ENCODE measurements at places on chromosomes 7 and 10.

DNA sequence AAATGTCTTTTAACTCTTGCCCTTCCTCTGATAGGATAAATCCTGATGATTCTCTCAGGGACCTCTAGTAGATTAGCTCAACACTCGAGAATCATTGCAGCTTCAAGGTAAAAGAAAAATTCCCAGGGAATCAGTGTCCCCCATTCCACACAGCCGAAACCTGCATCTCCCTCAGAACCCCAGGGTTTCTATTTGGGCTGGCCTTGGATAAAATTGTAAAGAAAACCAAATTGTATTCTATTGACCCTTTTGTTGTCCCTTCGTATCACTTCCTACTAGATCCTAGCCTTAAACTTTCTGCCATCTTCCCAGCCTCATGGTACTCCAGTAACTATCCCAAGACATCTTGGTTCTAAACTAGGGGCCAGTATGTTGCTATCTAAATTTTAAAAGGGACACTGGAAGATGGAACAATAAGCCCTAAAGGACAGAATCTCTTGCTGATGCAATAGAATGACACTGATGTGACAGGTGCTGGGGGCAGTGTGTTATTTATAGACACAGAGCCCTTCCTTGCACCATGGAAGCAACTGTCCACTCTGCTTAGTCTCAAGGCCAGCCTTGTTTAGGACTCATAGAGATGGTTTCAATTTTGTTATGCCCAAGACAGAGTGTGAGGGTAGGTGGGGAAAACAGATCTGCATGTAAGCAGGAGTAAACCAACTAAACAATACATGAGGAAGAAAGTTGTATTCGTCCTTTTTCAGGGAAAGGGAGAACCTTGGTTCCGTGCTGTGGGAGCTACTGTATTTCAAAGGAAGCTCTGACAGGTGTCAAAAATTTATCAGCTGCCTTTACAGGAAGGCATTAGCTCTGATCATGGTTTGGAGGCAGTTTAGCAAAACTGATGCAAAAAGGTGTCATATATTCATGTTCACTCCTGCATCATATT, 7.6 kb downstream of the ASB15 start:
- no peak for DNase-seq

DNA sequence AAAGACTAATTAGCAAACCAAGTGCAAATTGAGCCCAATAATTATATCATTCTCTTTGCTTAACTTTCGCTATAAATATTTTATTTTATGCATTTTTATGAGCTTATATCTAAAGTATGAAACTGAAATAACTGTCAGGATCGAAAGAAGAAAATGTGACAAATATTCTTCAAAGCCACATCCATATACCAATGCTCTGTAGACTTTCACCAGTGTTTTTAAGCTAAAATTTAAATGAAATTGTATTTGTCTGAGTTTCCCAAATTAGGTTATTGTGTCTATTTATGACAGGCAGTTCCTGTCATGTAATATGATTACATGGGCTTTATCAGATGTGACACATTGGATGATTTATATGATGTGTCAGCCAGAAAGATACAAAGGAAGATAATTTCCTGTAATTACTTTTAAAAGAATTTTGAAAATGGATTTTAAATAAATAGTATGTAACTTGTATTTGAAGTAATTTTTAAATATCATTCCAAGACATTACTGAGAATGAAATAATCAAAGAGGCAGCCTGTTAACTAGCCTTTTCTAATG, 317.9 kb upstream of the KLF6 start:
- no peak for DNase-seq

DNA sequence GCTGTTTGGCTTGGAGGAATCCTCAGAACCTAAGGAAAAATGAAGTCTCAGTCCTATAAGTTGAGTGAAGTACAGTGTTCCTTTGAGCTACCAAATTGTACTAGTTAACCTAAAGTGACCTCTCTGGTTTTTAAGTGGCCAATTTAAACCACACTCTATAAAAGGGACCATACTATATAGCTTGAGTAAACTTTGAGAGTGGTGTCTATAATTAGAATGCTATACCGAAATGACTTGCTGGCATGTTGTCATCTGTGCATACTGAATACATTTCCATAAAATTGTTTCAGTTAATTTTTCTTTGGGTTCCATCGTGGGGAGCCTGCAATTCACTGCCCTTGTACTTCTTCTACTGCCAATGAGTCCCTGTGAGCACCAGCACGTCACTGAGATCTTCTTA, 151.1 kb downstream of the DKK1 start:
- no peak for DNase-seq

- no peak for DNase-seq
Observed at GRCh38 chr7:66771795-66772194, 31.3 kb downstream of the RABGEF1 start.

DNA sequence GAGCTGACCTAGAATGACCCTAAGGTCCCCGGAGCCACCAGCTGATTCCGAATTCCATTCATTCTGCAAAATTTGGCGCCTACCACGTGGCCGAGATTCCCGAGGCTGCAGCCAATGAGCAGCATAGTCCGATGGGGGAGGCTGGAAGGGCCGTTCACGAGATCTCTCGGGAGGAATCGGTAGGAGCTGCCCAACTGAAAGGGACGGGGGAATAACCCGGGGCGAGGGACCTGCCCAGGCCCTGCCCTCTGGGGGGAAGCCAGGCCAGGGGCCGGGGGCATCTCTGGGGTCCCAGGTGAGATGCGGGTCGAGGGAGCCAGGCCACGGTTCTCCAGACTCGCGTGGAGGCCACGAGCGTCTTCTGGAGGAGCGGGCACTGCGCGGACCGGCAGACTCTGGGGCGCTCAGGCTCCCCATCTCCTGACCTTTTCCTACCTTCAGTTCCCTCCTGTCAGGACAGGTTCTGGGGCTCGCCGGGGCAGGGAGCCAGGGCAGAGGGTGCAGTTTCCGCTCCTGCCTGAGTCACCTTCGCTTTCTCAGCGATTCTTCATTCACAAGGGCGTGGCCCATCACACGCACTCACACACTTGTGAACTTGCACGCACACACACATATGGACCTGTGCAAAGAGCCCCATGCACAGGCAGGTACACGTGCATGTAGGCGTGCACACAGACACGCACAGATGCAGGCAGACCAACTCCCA, 173.4 kb downstream of the RNF216 start:
- no peak for DNase-seq

DNA sequence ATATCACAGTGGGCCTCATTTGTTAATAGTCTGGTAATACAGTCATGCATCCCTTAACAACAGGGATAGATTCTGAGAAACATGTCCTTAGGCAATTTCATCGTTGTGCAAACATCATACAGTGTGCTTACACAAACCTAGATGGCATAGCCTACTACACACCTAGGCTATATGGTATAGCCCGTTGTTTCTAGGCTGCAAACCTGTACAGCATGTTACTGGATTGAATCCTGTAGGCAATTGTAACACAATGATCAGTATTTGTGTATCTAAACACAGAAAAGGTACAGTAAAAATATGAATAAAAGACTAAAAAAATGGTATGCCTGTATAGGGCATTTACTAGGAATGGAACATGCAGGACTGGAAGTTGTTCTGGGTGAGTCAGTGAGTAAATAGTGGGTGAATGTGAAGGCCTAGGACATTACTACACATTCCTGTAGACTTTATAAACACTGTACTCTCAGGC, 12.0 kb upstream of the RHOBTB1 start:
- DNase-seq, result no peak

GRCh38 chr10:78925800-78926319, 142.9 kb upstream of the ZMIZ1 start:
- DNase-seq, result no peak

GRCh38 chr10:91787810-91788209, 10.4 kb upstream of the TNKS2 start:
- no peak for DNase-seq

GRCh38 chr7:137342265-137342664, 1.3 kb downstream of the PTN start:
- DNase-seq, result no peak

- DNase-seq, result no peak
Observed at GRCh38 chr7:71191771-71192170, 59.8 kb downstream of the GALNT17 start.

- DNase-seq, result no peak
Observed at GRCh38 chr10:120161111-120161510, 268.6 kb downstream of the SEC23IP start.

- no peak for DNase-seq
Observed at GRCh38 chr10:79245539-79246208, 101.6 kb upstream of the PPIF start.

DNA sequence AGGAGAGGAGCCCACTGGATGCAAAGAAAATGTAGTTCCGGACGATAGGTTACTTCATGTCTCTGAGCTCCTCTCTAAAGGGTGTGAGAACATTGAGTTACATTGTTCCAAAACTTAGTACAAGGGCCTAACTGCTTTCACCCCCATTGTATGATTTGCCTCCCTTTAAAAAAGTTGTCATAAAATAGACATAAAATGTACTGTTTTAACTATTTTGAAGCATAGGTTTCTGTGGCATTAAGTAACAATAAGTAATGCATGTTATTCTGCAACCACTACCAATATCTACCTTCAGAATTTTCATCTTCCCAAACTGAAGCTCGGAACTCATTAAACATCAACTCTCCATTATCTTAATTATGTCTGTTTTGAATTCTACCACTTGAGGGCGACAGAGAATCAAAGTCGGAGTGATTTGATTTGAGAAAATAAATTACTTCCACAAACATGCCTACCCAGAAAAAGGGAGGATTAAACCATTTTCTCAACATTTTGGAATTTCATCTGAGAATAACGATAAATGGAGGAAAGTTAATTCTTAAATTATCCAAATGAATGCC, 2.7 kb downstream of the IGFBP1 start:
- peak; percentile 5 for DNase-seq

DNA sequence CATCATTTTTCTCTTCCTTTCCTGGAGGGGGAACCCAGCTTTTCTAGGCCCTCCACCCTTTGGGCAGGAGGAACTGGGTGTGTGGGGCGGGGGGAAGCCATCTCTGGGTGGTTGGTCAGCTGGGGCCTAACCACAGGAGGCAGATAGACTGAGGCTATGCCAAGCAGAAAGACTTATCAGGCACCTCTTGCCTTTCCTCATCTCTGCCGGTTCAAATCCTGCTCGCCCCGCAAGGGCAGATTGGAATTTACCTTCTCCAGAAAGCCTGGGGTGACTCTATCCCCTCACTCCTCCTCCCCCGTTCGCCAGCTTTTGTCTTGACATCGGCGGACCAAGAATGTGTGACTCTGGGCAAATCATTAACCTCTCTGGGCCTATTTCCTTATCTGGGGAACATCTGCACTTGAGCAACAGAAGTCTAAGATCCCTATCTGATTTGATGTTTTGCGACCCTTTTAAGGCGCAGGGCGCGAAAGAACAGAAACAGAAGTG, 584 bp upstream of the GARS1 start:
- DNase-seq, result no peak

GRCh38 chr7:101614939-101615302, 14.2 kb downstream of the MYL10 start:
- no peak for DNase-seq

DNA sequence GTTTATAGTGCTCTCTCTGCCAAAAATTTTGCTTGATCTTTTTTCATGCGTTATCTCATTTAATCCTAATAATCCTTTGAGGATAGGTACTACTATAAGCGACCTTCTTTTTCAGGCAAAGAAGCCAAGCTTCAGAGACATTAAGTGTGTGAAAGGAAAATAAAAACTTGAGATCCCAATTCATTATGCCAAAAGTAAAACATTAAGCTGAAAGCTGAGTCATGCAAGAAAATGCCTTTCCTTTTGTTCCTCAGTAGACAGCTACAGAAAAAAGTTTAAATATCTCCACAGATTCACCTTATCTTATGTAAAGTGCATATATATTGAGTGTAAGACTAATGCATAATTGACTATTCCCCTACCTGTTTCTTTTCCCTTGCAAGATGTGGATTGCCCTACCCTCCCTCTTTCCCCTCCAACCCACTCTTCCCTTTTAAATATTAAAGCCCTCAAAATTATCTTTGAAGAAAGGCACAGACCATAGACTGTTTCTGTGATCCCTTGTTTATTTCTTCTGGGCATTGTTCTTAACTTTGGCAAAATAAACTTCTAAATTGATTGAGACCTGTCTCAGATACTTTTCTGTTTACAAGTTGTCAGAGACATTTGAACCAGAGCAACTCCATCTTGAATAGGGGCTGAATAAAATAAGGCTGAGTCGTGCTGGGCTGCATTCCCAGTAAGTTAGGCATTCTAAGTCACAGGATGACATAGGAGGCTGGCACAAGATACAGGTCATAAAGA, 1139.9 kb upstream of the LRRN3 start:
- no peak for DNase-seq

DNA sequence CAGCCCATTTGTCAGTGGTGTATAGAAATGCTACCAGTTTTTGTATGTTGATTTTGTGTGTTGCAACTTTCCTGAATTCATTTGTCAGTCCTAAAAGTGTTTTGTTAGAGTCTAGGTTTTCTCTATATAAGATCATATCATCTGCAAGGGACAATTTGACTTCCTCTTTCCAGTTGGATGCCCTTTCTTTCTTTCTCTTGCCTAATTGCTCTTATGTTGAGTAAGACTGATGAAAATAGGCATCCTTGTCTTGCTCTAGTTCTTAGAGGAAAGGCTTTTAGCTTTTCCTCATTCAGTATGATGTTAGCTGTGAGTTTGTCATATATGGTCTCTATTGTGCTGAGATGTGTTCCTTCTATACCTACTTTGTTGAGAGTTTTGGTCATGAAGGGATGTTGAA, 161.7 kb upstream of the TPK1 start:
- DNase-seq, result no peak

GRCh38 chr7:102810916-102811315, 62.1 kb downstream of the FAM185A start:
- no peak for DNase-seq

DNA sequence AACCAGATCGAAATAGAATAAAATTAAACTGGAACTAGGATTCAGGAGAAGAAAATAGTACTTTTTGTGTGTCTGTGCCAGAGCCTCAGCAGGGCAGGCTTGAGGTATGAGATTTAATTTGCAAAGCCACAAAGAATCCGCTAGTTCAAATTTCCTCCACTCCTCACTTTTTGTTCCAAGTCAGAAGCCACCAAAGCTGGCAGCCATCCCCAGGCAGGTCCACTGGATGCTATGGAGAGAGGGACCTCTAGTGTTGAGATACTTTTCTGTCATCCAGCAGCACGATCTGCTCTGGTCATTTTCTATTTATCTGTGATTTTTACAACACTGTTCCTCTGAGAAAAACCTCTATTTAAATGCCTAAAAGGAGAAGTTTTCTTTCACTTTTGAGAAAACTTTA, 147.9 kb upstream of the FRMD4A start:
- DNase-seq, result no peak

GRCh38 chr10:44697116-44697515, 214.0 kb upstream of the TMEM72 start:
- no peak for DNase-seq

Measured in hematopoietic multipotent progenitor cell treated with erythropoietin and hydrocortisone succinate and interleukin-3 and kit ligand, for 17 days (in vitro differentiated cells).